ENCODE measurements at places on chromosomes 7 and 10.

- no peak for DNase-seq
These were observed 10.6 kb upstream of the LIPM start for GRCh38 chr10:88791924-88792323.

DNA sequence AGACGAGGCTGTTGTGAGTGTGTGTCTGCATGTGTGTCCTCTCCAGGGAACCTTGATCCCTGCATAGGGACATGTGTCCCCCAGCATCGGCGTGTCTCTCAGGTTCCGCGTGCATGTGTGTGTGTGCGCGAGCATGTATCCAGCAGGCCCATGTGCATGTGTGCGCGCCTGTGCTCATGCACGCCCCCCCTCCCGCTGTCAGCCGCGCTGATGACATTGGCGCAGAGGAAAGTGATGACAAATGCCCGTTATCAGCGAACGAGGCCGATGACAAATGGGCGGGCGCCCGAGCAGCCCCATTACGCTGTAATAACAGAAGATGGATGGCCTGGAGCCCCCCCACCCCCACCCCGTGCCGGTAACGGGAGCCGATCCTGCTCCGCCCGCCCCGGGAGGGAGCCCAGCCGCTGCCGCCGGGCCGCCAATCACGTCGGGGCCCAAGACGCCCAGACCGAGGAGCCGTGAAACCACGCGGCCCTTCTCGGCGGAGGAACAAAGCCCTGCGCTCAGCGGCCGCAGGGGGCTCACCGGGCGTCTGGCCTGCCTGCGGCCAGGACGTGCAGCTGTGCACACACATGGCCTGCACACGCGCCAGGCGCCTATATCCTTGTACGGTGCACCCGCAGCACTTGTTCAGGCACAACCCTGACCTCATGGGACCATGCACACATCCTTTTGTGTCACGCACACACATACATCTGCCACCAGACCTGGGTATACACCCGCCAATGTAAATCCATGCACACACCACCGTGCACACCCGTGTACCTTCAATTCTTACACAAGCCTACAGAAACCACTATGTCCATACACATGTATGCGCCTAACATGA is 21.5 kb downstream of the POLL start:
- no peak for DNase-seq

DNA sequence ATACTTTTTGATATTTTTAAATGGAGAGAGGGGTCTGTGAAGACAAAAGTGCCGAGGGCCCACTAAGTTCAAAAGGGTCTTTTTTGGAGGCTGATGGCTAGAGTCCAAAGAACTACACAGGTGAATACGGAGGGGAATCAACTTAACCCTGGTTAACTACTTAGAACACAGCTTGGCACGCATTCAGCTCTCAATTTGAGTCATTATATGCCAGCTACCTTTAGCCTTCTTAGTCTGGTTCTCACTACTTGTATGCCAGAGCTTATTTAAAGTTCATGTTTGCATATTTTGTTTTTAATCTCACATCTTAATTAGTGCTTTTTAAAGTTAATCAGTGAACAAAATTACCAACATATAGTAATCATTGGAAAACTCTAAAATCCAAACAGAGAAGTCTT is 80.8 kb downstream of the VWDE start:
- no peak for DNase-seq

DNA sequence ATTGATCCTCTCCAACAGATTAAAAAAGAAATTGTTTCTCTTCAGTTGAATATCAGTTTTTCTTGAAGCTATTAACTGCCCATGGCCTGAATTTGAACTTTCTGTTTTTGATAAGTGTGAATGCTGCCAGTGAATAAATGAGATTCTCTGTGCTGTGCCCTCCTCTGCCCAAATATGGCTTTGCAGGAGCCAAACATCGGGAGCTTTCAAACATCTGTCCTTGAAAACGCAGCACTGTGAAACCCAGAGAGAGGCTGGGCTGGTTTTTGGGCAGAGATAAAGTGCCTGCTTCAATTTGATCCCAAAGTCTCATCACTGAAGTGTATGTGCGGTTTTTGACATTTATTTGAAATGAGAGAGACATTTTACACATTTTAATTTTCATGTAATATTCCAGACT is 268.3 kb upstream of the SHH start:
- no peak for DNase-seq

GRCh38 chr7:67407392-67408071 is 410.9 kb downstream of the TYW1 start:
- no peak for DNase-seq

GRCh38 chr7:129859183-129859582 is 93.6 kb downstream of the UBE2H start:
- no peak for DNase-seq

DNA sequence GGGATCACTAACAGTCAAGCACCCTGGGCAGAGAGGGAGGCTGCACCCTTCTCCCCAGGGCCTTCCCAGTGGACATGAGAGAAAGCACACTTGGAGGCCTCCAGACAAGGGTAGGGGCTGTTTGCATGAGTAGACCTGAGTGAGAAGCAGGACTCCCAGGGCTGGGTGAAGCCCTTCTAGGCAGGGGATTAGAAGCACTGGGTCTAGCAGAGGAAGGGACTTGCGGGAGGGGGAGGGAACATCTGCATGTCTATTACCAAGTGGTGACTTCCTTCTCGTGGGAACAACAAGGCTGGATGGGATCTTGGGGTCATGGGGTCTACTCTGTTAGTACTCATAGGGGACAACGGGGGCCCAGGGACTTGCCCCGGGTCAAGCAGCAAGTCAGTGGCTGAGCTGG is 67.8 kb downstream of the EMX2 start:
- DNase-seq, result no peak

DNA sequence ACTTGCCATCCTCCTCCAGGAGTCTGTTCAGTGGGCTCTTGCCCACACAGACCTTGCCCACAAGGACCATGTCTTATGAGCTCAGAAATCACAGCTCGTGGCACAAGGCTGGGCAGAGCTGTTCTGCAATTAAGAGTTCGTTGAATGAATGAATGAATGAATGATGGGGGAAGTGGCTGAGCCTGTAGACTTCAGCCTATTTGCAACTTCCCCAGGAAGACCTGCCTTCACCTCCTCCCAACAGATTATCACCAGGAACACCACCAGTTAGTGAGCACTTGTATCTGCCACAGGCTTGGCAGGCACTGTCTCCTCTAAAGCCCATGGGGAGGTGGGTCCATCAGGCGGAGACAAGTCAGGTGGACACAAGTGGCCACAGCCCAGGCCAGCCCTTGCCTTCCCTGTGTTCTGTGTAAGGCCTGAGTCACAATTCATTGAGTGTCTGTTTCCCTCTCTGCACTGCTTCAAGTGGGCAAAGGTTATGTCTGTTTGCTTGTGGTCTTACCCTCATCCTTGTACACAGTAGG is 1.8 kb upstream of the FGF8 start:
- DNase-seq, result no peak

DNA sequence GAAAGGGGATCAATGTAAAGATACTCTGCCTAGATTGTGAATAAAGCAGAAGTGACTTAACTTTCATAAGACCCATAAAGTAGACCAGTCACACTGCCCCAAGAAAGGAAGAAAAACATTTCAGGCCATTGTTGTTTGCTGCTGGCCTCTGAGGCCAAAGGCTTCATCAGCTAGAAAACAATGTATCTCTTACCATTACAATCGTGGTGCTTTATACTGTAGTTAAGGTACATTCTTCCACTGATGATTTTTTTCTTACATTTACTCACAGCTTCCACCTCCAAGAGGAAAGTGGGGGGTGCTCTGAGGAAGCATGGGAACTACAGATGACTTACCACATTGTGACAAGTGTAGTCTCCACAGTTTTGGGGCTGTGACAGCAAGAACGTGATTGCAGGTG is 68.6 kb downstream of the NRG3 start:
- DNase-seq, result no peak

DNA sequence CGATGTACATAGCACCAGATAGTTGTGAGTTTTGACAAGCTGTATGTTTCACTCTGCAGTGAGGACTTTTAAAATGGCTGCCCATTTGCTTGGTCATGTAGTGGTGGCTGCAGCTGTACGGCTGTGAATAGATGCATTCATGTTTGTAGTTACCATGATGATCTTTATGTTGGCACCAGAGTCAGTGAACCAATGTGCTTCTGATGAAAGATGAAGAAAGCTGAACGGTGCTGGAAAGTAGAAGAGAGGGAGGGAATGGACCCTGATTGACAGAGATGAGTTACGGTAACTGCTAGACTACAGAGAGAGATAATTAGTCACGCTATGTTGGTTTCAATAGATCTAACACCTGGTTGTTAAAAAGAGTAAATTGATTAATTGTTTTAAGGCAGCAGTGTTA is 256.8 kb downstream of the CELF2 start:
- no peak for DNase-seq

DNA sequence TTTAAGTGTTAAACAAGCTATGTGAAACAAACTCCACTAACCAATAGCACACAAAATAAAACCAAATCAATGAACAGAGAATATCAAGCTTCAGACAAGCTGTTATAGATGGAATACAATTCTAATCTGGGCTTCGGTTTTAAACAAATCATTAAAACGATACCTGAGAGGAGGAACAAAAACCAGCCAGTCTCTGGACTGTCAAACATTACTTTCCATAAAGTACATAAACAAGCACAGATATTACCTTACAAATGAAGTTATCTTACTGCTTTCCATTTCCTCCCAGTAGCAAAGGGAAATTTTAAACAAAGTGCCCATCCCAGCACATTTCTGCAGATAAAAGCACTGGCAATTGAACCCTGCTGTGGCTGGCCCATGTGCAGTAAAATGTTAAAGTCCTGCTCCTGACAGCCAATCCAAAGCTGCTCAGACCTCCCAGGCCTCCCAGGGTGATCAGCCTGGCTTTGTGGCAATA is 128.0 kb downstream of the NRCAM start:
- no peak for DNase-seq

- DNase-seq, result no peak
These were observed 116.3 kb upstream of the RET start for GRCh38 chr10:42960491-42960990.

DNA sequence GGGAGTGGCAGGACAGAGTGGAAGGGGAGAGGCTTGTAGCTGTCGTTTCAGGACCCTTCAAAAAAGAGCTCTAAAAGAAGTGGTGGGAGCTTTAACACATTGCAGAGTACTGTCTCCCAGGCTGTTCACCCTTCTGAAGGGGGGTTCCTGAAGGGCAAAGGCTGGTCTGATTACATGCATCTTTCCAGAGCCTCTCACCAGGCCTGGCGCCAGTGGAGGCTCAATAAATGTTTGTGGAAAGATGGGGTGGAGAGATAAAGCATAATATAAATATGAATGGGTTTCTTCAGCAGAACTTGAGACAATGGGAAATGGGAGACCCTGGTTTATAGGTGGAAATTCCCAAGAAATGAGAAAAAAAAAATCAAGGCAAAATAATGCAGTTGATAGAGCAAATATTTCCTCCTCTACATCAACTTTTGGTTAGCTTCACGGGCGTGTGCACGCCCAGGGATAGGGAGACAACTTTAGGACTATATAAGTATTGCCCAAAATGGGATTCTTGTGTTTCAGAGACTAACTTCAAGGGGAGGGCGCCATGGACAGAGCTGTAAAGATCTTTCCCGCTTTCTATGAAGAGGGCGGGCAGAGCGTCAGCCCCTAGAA is 613 bp upstream of the BUB3 start:
- DNase-seq, result no peak

DNA sequence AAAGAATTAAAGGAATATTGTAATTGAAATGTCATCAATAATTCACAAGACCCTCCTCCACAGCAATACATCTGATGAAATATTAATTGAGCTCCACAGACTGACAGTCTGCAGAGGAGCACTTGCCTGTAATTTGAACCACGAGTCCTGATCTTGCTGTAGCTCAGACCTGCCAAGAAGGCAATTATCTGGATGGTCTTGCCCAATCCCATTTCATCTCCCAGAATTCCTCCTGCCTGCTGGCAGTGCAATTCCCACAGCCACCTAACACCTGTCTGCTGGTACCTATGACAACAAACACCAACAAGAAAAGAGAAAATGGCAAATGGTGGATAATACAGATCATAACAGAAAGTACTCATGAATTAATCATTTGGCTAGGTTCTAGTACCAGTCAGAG is 38.5 kb downstream of the ERCC6 start:
- no peak for DNase-seq

- DNase-seq, result no peak
These were observed 1412.4 kb upstream of the CELF2 start for GRCh38 chr10:9605231-9605630.

DNA sequence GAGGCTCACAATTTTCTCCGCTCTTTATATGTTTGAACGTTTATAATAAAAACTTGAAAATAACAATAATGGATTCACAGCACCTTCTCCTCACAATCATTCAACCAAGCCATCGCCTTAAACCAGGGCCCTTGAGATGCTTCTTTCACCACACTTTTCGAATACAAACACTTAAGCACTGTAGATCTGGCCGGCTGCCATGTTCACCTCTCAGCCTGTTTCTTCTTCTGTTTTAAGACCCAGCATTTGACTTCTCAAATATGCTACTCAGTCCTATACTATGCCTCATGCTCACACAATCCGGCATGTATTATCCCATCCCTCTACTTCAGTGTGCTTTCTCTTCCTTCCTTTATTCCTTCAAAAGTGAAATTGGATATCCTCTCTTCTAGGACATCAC is 280.6 kb downstream of the TFEC start:
- DNase-seq, result no peak

DNA sequence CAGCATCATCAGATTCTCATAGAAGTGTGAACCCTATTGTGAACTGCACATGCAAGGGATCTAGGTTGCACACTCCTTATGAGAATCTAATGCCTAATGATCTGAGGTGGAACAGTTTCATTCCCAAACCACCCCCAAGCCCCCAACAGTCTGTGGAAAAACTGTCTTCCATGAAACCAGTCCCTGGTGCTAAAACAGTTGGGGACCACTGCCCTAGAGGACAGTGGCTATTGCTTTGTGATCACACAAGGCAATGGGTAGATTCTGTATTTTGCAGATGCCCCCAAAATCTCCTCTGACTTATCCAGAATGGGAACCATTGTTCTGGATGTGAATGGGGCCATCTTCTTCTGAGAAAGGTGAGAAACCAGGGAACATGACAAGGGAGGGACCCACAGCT is 31.1 kb upstream of the HPS1 start:
- no peak for DNase-seq

DNA sequence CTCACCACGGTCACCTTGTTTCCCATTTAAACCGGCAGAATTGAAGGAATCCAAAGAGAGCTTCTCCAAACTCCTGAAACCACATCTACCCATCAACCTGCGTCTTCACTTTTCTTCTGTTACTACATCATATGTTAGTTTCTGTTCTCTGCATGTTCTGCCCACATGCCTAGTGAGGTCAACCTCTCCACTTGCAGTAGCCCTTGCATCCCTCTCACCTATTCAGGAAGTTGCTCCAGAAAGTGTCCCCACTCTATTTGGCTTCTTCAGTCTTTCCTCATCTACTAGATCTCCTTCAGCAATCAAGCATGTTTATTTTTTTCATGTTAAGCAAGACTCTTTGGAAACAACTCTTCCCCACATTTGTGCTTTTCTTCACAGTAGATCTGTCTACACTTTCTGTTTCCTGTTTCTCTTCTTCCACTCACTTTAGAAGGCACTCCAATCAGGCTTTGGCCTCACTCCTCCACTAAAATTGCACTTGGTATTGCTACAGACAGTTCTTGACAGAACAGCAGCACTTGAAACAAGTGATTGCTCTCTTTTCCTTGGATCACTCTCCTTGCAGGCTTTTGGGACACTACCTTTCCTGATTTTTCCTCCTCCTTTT is 7.5 kb downstream of the SAMD9L start:
- no peak for DNase-seq

GRCh38 chr10:31687663-31688482 is 240.8 kb downstream of the ARHGAP12 start:
- no peak for DNase-seq

GRCh38 chr10:106820579-106820978 is 343.9 kb downstream of the SORCS1 start:
- DNase-seq, result no peak

- no peak for DNase-seq
These were observed 36.0 kb upstream of the ARHGAP21 start for GRCh38 chr10:24759672-24760071.

All from stimulated activated CD8-positive, alpha-beta memory T cell treated with anti-CD3 and anti-CD28 coated beads, Interleukin-2, amount 100 ng/mL, for 1 hour (primary cell).